Activated CD4-positive, alpha-beta T cell treated with anti-CD3 and anti-CD28 coated beads for 48 hours (primary cell): ENCODE measurements at places on chromosomes 12 and 14.

DNA sequence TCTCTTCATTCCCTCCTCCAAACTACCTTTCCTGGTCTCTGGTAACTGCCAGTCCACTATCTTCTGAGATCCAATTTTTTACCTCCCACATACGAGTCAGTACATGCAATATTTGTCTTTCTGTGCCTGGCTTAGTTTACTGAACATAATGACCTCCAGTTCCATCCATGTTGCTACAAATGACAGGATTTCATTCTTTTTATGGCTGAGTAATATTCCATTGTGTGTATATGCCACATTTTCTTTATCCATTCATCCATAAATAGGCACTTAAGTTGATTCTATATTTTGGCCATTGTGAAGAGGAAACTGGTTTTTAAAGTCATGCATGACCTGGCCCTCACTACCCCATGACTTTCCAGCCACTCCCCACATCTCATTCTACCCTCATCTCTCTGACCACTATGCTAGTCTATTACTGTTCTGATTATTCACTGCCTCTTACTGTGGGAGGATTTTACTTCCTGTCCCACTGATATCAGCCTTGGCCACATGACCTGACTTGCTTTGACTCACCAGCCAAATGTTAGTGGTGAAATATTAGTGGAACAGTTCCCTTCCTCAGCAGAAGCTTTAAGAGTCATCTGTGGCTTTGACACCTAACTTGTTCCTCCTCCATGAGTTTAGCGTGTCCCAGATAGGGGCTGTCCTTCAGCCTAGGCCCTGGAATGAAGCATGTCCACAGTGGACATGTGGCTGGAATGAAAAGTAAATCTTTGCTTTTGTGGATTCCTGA lies 52.2 kb downstream of the GOLGA5 start:
- peak; percentile 41 for DNase-seq

DNA sequence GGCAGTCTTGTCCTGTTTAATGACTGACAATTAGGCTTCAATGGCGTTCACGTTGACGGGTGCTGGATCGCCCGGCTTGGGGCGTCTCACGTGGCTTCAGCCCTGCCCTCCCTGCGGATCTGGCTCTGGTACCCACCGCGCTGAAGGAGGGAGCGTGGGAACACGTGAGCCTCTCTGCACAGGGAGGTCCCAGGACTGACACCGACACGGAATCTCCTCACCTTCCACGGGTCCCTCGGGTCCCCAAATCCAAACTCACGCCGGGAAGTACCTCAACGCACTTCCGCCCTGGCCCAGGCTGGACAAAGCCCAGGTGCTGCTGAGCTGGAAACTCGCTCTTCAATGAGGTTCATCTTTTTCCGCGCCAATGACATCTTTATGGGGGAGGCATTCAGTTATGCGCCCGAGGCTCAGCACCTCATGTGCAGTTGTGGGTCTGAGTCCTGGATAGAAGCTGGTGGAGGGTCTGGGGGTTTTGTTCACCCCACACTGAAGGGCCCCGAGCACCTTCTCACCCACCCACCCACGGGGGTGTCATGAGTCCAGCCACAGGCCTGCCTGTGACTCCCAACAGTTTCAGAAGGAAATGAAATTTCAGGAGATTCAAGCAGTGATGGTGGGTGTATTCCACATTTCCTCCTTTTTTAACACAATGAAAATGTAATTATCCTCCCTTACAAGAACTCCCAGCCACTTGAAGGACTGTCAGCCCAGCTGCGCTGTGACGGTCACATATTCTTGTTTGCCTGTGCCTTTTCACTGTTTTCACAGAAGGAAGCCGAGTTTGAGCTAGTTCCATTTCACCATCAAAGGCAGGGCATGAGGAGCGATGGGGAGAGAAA lies 251.7 kb upstream of the SFSWAP start:
- no peak for DNase-seq

GRCh38 chr12:127503246-127503645 lies 763.7 kb upstream of the TMEM132C start:
- no peak for DNase-seq

GRCh38 chr12:25459541-25459951 lies 93.5 kb downstream of the LMNTD1 start:
- no peak for DNase-seq

DNA sequence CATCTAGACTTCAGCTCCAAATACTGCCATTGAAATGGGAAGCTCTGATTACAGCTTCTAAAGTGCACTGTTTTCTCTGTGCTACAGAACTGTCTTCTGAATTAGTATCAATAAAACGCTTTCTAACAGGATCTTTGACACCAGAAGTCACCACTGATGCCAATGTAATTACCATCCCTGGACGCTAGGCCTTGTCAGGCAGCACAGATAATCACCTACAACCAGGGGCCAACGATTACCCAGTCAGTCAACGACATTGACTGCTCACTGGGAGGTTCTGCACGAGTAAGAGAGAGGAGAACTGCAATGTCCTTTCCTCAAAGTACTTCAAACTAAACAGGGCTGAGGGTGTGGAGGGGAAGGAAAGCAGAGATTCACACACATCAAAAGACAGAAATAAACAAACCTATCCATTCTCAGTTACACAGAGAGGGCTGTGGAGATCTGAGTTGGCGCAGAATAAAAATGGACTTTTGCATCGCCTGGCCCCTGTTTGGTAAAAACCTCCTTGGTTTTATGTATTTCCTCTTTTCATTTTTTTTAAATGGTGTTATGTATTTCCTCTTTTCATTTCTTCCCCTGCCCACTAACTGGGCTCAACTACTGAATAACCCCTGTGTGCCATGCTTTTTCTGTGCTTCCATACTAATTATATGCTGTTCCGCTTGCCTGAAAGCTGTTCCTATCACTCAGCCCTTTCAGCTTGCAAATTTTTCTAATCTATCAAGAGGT lies 492.2 kb downstream of the APAF1 start:
- DNase-seq = no peak

DNA sequence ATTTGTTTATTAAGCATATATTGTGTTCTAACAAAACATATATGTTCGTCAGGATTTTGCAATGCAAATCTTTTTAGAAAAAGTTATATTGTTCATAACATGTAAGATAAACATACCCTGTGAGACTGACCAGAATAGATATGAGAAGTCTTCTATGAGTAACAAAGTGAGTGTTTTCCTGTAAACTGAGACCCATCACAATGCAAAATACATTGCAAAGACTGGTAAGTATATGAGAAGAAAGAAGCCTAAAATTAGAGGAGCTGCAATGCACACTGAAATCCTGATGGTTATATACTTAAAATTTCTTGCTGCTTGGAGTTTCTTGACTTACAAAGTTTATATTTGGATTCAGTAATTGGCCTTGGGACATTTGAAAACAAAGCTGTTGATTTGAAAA lies 6.0 kb downstream of the HMGA2 start:
- no peak for DNase-seq

- DNase-seq = peak; percentile 3
Measured at GRCh38 chr14:77965919-77966435, 166.1 kb downstream of the ADCK1 start.

- no peak for DNase-seq
Measured at GRCh38 chr12:38157933-38158401, 158.6 kb upstream of the ALG10B start.

GRCh38 chr12:132465269-132466190 lies 24.4 kb upstream of the FBRSL1 start:
- DNase-seq = no peak

DNA sequence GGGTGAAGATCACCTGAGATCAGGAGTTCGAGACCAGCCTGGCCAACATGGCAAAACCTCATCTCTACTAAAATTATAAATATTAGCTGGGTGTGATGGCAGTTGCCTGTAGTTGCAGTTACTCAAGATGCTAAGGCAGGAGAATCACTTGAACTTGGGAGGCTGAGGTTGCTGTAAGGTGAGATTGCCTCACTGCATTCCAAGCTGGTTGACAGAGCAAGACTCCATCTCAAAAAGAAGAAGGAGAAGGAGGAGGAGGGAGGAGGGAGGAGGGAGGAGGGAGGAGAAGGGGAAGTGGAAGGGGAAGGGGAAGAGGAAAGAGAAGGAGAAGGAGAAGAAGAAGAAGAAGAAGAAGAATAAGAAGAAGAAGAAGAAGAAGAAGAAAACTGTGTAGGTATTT lies 17.0 kb downstream of the RNASE10 start:
- DNase-seq = no peak

GRCh38 chr12:114479831-114480230 lies 73.9 kb upstream of the TBX5 start:
- DNase-seq = no peak

- no peak for DNase-seq
Measured at GRCh38 chr12:67957383-67957782, 31.9 kb upstream of the IFNG-AS1 start.

- DNase-seq = no peak
Measured at GRCh38 chr12:98612696-98613334, 19.3 kb downstream of the SLC25A3 start.

- peak; percentile 7 for DNase-seq
Measured at GRCh38 chr12:52428121-52428520, 6.0 kb downstream of the KRT75 start.

DNA sequence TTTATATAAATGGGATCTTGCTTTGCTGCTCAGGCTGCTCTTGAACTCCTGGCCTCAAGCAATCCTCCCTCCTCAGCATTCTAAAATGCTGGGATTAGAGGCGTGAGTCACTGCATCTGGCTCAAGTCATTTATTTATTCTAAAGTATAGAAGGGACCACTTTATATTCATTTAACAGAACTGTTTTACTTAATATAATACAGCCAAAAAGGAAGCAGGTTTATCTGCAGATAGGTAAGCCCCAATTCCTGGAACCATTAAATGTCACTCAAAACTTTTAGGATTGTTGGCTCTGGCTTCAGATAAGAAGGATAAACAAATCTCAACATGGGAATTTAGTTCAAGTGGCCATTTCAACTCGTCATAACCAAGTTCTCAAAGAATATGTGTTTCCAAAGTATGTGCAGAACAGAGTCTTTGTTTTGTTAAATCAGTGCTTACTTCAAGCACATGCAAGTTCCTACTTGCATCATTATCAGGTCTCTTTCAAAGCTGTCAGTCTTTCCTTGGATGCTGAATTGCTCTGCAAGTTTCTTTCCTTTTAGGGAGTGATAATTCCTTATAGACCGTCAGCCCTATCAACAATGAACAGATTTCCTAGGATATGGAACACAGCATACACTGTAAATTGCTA lies 60.4 kb downstream of the KITLG start:
- no peak for DNase-seq

DNA sequence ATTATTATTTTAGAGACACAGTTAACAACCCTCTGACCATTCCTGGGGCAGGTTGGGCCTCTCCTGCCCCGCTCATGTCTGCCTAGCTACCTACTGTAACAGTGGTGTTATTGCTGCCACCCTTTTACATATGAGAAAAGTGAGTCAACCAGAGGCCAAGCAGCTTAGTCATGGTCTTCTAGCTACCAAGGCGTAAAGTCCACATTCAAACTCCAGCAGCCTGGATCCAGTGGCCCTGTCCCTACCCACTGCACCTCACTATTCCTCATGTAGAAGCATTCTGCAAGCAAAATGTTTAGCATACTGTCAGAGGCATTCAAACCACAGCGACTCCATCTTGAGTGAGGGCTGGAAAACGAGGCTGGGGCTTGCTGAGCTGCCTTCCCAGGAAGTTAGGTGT lies 95.8 kb downstream of the SLC15A4 start:
- no peak for DNase-seq

GRCh38 chr12:103913100-103913499 lies 17.1 kb upstream of the HSP90B1 start:
- DNase-seq = no peak

GRCh38 chr12:26007566-26007965 lies 49.1 kb downstream of the RASSF8 start:
- DNase-seq = no peak

DNA sequence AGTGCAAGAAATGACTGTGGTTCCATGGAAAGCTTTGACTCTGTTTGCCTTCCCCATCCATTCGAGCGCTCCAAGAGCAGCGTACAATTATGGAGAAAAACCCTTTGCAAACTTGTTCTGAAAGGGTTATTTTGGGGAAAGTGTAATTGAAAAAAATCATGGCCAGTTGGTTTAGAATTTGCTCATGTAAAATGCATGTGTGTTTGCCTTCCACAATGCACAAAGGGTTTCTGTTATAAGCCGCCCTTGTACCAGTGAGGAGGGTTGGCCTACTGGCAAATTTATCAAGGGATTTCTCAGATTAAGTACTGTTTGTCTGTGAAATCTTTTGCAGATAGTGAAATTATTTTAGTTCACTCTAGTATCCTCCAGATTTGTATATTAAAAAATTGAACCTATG lies 62.7 kb upstream of the PELI2 start:
- no peak for DNase-seq

DNA sequence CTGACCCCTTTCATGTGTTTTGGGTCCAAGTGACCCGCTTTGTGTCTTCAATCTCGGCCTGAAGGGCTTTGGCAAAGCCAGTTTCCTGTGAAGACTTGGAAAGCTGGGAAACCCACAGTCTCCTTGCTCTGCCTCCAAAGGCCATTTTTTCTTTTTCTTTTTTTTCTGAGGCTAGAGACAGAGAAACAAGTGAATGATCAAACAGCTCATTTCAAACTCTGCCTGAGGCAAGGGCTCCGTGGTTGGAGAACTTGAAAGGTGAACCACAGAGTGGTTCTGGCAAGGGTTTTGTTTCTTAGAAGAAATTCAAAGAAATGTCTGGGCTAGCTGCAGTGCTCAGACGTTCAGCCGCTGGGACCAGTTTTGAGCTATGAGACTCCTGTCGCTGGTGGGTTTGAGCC lies 62.7 kb downstream of the ERH start:
- no peak for DNase-seq
